Vagina (tissue), 2 donors: ENCODE measurements at places on chromosomes 4 and X.
A peak's percentile ranks its signal among the peaks of the same experiment; 100 is the strongest.

GRCh38 chrX:65997978-65998717 is 41.7 kb downstream of the VSIG4 start:
- H3K27me3 ChIP-seq = no peaks in the 10 kb centered on the region
- no peak overlapping the region for H3K27ac ChIP-seq
- no peaks in the 10 kb centered on the region for H3K36me3 ChIP-seq

DNA sequence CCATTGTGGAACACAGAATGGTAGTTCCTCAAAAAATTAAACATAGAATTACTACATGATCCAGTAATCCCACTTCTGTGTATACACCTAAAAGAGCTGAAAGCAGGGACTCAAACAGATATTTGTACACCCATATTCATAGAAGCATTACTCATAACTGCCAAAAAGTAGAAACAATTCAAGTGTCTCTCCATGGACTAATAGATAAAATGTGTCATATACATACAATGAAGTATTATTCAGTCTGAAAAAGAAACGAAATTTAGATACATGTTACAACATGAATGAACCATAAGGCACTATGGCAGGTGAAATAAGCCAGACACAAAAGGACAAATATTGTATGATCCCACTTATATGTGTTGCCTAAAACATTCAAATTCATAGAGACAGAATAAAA is 145.1 kb downstream of the ANTXR2 start:
- H3K27me3 ChIP-seq = no peaks in the 10 kb centered on the region
- no peak overlapping the region for H3K4me3 ChIP-seq
- H3K4me1 ChIP-seq = no peaks in the 10 kb centered on the region
- no peak for DNase-seq
- H3K36me3 ChIP-seq = no peaks in the 10 kb centered on the region

- DNase-seq = no peak
- H3K36me3 ChIP-seq = no peaks in the 10 kb centered on the region
- H3K4me1 ChIP-seq = no peaks in the 10 kb centered on the region
- no peaks in the 10 kb centered on the region for H3K27me3 ChIP-seq
- no peak overlapping the region for H3K4me3 ChIP-seq
Observed at GRCh38 chr4:22895482-22895881, 202.7 kb downstream of the GBA3 start.

DNA sequence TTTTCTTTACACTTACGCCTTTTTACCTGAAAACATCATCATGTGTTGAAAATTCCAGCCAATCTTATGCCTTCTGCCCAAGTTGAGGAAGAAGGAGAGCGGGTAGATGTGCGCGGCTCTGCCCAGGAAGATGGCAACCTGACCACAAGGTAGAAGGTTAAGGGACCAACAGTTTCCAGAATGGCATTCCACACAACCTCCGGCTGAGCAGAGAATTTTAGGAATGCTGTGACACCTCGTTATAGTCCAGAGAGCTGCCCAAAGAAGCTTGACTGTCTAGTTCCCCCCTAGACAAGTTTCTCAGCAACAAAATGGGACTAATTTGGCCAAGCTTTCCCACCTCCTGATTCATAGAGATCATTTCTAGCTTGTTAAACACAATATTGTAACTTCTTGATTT is 75.1 kb downstream of the CHST7 start:
- no peak overlapping the region for H3K4me3 ChIP-seq
- no peaks in the 10 kb centered on the region for H3K27me3 ChIP-seq
- no peak overlapping the region for H3K27ac ChIP-seq
- DNase-seq = no peak
- H3K36me3 ChIP-seq = no peaks in the 10 kb centered on the region

DNA sequence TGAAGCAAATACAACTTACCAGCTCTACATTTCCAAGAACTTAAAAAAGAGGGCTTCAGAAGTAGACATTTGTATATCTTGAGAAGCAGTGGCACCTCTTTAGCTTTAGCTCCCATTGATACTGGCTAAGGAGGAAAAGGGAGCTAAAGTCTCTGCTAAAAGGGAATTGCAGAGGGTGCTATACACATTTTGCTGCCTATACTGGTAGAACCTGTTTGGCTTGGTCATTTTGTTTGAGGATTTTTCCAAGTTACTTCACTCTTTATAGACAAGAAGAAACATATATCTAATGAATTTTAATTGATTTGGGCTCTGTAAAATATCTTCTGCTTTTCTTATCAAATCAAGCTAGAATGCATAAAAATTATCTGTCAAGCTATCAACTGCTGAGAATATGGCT is 11.8 kb downstream of the PAPSS1 start:
- DNase-seq = no peak
- H3K4me1 ChIP-seq = no peaks in the 10 kb centered on the region
- no peaks in the 10 kb centered on the region for H3K36me3 ChIP-seq
- no peak overlapping the region for H3K4me3 ChIP-seq
- no peak overlapping the region for H3K27ac ChIP-seq
- no peaks in the 10 kb centered on the region for H3K27me3 ChIP-seq

DNA sequence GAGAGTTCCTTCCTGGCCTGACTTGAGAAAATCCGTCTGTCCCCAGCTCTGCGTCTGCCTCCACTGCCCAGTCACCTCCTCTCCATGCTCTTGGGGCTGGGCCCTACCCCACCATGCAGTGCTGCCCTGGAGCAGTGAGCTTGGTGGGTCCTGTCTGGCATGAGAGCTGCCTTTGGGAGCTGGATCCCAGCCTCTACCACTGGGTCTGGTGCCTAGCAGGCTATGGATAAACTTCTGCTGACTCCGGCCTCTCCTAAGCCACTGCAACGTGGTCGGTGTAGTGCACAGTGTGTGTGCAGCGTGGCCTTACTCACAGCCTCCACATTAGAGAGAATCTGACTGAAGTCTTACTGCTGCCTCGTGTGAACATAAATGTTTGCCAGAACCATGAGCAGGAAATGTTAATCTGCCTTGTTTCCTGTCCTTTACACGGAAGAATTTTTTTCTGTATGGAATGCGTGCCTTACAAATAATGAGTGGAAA is 47.6 kb downstream of the HTT start:
- DNase-seq = no peak
- H3K27me3 ChIP-seq = no peaks in the 10 kb centered on the region

GRCh38 chr4:111546881-111547280 is 598.4 kb upstream of the FAM241A start:
- H3K27me3 ChIP-seq = no peaks in the 10 kb centered on the region
- no peak overlapping the region for H3K4me3 ChIP-seq
- no peak for DNase-seq
- no peak overlapping the region for H3K27ac ChIP-seq

DNA sequence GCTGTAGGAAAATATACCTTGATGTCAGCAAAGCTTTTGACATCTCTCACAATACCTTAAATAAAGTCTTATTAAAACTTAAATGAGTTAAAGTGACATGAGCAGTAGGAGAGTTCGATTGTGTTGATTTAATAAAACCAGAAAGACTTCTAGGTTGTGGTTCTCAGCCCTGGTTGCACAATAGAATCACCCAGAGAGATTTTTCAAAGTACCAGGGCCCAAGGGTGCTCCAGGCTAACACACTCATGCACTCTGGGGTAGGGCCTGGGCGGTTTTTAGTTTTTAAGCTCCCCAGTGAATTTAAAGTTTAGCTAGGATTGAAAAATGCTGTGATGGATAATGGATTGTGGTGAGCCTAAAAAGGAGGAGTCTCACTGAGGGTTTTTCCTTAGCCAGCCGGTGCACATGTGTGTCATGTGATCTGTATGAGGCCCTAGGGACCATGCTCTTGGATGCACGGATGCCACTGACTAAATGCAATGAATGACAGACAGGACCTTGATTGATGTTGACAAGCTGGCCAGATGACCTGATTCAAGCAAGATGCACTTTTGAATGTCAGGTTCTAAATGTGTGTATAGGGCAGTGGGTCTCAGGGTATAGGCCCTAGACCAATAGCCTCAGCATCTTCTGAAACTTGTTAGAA is 185.0 kb downstream of the PTTG2 start:
- no peak overlapping the region for H3K27ac ChIP-seq
- H3K4me3 ChIP-seq = no peak overlapping the region
- no peaks in the 10 kb centered on the region for H3K36me3 ChIP-seq
- H3K27me3 ChIP-seq = no peaks in the 10 kb centered on the region
- DNase-seq = no peak

DNA sequence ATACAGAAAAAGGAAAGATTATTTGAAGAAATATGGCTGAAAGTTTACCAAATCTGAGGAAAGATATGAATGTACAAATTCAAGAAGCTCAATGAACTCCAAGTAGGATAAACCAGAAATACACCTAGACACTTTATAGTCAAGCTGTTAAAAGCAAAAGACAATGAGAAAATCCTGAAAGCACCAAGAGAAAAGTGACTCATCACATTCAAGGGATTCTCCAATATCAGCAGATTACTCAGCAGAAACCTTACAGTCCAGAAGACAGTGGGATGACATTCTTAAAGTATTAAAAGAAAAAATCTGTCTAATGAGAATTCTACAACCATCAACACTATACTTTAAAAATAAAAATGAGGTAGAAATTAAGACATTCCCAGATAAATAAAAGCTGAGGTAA is 223.8 kb upstream of the ZCCHC13 start:
- H3K4me3 ChIP-seq = no peak overlapping the region
- DNase-seq = no peak
- no peaks in the 10 kb centered on the region for H3K36me3 ChIP-seq
- H3K27me3 ChIP-seq = no peaks in the 10 kb centered on the region
- no peak overlapping the region for H3K27ac ChIP-seq

- no peaks in the 10 kb centered on the region for H3K27me3 ChIP-seq
- no peak overlapping the region for H3K27ac ChIP-seq
- no peaks in the 10 kb centered on the region for H3K36me3 ChIP-seq
- DNase-seq = no peak
- no peak overlapping the region for H3K4me3 ChIP-seq
- H3K4me1 ChIP-seq = no peaks in the 10 kb centered on the region
Observed at GRCh38 chr4:38983787-38984598, 48.2 kb downstream of the TMEM156 start.

GRCh38 chr4:148225639-148226038 is 216.6 kb downstream of the NR3C2 start:
- no peaks in the 10 kb centered on the region for H3K27me3 ChIP-seq
- H3K4me1 ChIP-seq = peaks cover 13% of the 10 kb centered on the region

GRCh38 chrX:106935175-106935574 is 15.0 kb downstream of the CLDN2 start:
- H3K36me3 ChIP-seq = peaks cover 4% of the 10 kb centered on the region
- no peaks in the 10 kb centered on the region for H3K27me3 ChIP-seq
- H3K4me1 ChIP-seq = no peaks in the 10 kb centered on the region
- no peak for DNase-seq
- H3K27ac ChIP-seq = no peak overlapping the region

GRCh38 chr4:7821245-7822136 is 118.2 kb downstream of the AFAP1 start:
- DNase-seq = no peak
- H3K4me3 ChIP-seq = no peak overlapping the region
- H3K36me3 ChIP-seq = no peaks in the 10 kb centered on the region
- peak overlapping the region; percentile 81 for H3K27ac ChIP-seq

DNA sequence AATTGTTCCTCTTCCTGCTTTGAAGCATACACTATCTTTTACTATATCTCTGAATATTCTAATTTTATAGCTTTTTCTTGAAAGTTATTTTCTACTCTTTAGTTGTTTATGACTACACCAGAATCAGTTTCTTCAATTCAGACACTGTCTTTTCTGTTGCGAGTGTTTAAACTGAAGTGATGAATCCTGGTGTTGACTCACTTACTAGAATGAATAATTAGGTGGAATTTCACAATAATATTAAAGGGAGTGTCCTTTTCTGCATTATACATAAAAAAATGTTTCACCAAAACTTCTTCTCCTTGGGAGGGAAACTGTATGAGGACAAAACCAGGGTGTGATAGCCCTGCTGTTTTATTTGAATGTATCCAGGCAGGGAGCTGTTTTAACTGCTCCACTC is 1383.1 kb downstream of the C4orf33 start:
- H3K36me3 ChIP-seq = no peaks in the 10 kb centered on the region
- no peak for DNase-seq
- H3K4me3 ChIP-seq = no peak overlapping the region
- H3K27me3 ChIP-seq = no peaks in the 10 kb centered on the region
- no peak overlapping the region for H3K27ac ChIP-seq

- H3K27ac ChIP-seq = no peak overlapping the region
- no peaks in the 10 kb centered on the region for H3K4me1 ChIP-seq
- no peak for DNase-seq
Observed at GRCh38 chr4:110128029-110128428, 70.4 kb downstream of the ELOVL6 start.

DNA sequence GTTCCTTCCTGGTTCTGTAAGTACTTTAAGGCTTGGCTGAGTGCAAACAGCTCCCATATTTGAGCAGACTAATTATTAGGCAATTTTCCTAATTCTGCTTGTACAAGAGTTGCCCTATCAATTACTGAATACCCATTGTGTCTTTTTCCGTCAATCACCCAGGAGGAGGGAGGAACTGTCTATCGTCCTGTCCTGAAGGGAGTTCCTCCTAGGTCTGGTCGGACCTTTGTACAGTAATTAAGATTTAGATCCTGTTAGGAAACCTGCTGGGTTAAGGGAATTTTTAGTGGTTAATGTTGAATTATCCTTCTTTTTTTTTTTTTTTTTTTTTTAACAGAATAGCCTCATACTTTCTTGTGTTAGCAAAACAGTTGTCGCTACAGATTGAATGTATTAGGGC is 130.1 kb downstream of the KDM6A start:
- no peaks in the 10 kb centered on the region for H3K27me3 ChIP-seq
- H3K27ac ChIP-seq = no peak overlapping the region
- no peak for DNase-seq
- no peak overlapping the region for H3K4me3 ChIP-seq

GRCh38 chr4:96390404-96390803 is 550.5 kb downstream of the PDHA2 start:
- DNase-seq = no peak
- H3K27me3 ChIP-seq = no peaks in the 10 kb centered on the region
- no peak overlapping the region for H3K4me3 ChIP-seq
- no peaks in the 10 kb centered on the region for H3K4me1 ChIP-seq
- H3K27ac ChIP-seq = no peak overlapping the region

GRCh38 chrX:48890934-48891401 is 6.6 kb downstream of the TIMM17B start:
- DNase-seq = no peak

GRCh38 chr4:170818786-170819185 is 729.0 kb upstream of the AADAT start:
- no peaks in the 10 kb centered on the region for H3K4me1 ChIP-seq
- no peak overlapping the region for H3K4me3 ChIP-seq
- H3K27ac ChIP-seq = no peak overlapping the region
- H3K27me3 ChIP-seq = no peaks in the 10 kb centered on the region

- H3K27me3 ChIP-seq = no peaks in the 10 kb centered on the region
- DNase-seq = no peak
- H3K27ac ChIP-seq = no peak overlapping the region
- H3K36me3 ChIP-seq = no peaks in the 10 kb centered on the region
- H3K4me3 ChIP-seq = no peak overlapping the region
Observed at GRCh38 chr4:83910693-83911092, 374.8 kb downstream of the GPAT3 start.

GRCh38 chr4:22881411-22881810 is 188.7 kb downstream of the GBA3 start:
- no peaks in the 10 kb centered on the region for H3K36me3 ChIP-seq
- no peak overlapping the region for H3K27ac ChIP-seq
- DNase-seq = no peak
- no peaks in the 10 kb centered on the region for H3K4me1 ChIP-seq

GRCh38 chr4:183554878-183555585 is 50.2 kb downstream of the ING2 start:
- H3K27ac ChIP-seq = no peak overlapping the region
- H3K4me3 ChIP-seq = no peak overlapping the region
- no peaks in the 10 kb centered on the region for H3K27me3 ChIP-seq
- no peak for DNase-seq
- no peaks in the 10 kb centered on the region for H3K4me1 ChIP-seq
- H3K36me3 ChIP-seq = no peaks in the 10 kb centered on the region
